ENCODE measurements at places on chromosomes 7 and 10. TPM values are rescaled to one million over a fixed set of nuclear protein-coding genes. Genes with fewer than 3 reads are reported as not detected.

H2BK1 gene
- total RNA-seq = 1.8 TPM

TCERG1L gene
- 0.39 TPM for total RNA-seq

SLC16A9 gene
- total RNA-seq = not detected

STX1A gene
- 13.4 TPM for total RNA-seq

KAZALD1 gene
- total RNA-seq = not detected

SLC18A2 gene
- total RNA-seq = 1.1 TPM

SDK1 gene
- 0.49 TPM for total RNA-seq

TMEM139 gene
- 0.51 TPM for total RNA-seq

PDZD8 gene
- 12.6 TPM for total RNA-seq

ST8SIA6 gene
- 0.95 TPM for total RNA-seq

VGF gene
- total RNA-seq = 0.28 TPM

COL26A1 gene
- 0.24 TPM for total RNA-seq

LRRC18 gene
- not detected for total RNA-seq

CCL24 gene
- not detected for total RNA-seq

NPC1L1 gene
- 0.22 TPM for total RNA-seq

SCART1 gene
- 8.6 TPM for total RNA-seq

PAX2 gene
- total RNA-seq = not detected

Data from naive thymus-derived CD4-positive, alpha-beta T cell (primary cell).